ENCODE measurements at places on chromosomes 3 and 15. TPM values are rescaled to one million over a fixed set of nuclear protein-coding genes. Genes with fewer than 3 reads are reported as not detected.

GRCh38 chr3:55218577-55218976 lies 268.5 kb downstream of the WNT5A start:
- no peak for DNase-seq

- no peak for DNase-seq
These were observed 5.9 kb downstream of the SEMA7A start for GRCh38 chr15:74427607-74428441.

DNA sequence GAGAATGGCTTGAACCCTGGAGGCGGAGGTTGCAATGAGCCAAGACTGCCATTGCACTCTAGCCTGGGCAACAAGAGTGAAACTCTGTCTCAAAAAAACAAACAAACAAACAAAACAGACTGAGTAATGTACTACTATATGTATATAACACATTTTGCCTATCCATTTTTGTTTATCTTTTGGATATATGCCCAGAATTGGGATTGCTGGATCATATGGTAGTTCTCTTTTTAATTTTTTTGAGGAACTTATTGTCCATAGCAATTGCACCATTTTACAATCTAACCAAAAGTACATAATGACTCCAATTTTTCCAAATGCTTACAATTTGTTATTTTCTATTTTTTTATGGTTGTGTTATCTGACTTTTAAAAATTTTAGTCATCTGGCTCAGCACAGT lies 47.3 kb downstream of the GMPS start:
- DNase-seq = no peak

- DNase-seq = peak; percentile 61
These were observed 68.7 kb upstream of the BLM start for GRCh38 chr15:90648137-90649070.

DNA sequence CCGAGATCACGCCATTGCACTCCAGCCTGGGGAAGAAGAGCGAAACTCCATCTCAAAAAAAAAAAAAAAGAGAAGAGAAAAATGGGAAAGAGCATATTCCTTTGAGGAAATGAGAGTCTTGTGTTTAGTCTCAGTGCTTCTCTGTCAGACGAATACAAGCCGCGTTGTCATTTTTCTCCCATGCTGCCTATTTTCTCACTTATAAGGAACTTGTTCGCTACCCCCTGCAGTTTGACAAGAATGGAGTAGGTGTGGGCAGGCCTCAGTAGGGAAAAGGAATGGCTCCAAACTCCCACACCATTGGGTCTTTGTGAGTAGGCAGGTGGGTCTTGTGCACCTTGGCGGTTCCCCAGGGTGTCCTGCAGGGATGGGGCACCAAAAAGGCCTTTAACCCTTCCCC lies 6.5 kb downstream of the GPR160 start:
- DNase-seq = no peak

DNA sequence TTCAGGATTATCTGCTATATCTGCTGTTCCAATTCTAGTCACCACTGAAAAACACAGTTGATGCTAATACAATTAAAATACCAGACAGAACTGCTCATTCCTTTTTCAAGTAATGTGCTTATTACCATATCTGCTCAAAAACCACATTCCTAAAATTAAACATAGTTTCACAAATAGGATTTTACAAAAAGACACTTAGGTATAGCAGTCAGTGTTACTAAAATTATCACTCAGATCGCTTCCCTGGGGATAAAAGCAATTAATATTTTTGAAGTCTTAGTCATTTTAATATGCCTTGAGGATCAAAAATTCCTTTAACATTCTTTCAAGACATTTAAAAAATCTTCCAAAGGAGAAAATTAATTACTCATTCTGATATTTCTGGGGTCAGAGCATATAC lies 71.5 kb downstream of the RAD18 start:
- no peak for DNase-seq

DNA sequence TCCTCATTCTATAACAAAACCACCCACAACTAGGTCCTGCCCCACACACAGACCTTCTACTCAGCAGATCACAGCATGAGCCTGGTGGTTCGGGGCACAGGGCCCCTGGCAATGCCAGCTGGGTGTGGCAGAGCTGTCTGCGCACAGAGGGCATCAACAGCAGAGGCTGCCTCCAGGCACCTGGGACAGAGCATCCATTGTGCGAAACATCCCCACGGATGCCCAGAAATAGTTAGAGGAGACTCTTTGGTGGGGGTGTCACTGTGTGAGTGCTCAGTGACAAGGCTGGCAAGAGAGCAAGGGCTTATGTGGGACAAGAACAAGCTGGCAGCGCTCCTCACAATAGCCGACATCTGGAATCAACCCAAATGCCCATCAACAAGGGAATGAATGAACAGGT lies 487.4 kb upstream of the PROK2 start:
- DNase-seq = no peak

- no peak for DNase-seq
These were observed 595.5 kb upstream of the AGTR1 start for GRCh38 chr3:148102156-148102555.

GRCh38 chr3:31610700-31611275 lies 78.1 kb downstream of the STT3B start:
- no peak for DNase-seq

DNA sequence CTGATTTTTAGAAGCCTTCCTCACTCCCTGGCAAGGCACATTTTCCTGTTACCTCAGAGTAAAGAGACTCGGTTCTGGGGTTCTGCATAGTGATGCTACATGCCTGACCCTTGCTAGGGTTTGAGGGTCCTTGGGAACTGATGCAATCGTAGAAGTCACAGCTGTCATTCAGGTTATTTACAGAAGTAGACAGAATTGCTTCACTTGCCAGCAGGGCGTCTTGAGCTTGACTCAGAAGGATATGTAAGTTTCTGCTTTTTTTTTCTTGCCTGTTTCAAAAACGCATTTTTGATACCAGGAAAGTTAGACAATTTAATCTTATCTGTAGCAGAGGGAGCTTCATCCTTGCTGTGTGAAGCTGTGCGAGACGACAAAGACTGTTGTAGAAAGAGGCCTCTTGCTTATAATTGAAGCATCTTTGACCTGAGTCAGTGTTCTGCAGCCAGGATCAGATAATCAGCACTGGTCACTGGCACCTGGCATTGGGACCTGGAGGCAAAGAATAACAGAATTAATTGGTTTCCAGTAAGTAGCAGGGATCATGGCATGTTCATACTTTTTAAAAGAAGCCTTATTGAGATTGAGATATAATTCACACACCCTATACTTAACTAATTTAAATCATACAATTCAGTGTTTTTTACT lies 24.8 kb downstream of the CACNA1D start:
- no peak for DNase-seq

DNA sequence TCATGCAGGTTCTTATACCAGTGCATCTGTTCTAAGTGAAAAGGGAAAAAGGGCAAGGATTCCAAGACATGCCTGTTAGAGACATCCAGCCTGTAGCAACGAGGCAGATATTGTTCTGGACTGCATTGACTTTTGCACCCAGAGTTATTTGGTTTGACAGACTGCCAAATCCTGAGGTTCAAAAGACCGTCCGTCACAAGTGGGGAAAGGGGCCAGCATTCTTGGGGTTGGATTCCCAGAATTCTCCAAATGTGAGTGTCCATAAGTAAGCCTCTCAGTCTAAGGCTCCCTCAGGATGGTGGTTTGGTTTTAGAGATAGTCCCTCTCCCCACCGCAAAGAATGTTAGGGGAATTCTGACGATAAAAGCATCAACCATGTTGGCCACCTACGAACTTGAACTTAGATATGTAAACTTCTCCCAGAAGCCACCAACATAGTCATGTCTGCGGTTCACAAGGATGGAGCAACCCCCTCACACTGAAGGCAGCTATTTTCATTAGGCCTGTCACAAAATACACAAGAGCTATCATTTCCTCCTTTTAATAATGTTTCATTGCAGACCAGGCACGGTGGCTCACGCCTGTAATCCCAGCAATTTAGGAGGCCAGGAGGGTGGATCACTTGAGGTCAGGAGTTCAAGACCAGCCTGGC lies 13.6 kb upstream of the LACTB start:
- DNase-seq = peak; percentile 32

- no peak for DNase-seq
These were observed 355.9 kb downstream of the RSL24D1 start for GRCh38 chr15:54840621-54841398.

DNA sequence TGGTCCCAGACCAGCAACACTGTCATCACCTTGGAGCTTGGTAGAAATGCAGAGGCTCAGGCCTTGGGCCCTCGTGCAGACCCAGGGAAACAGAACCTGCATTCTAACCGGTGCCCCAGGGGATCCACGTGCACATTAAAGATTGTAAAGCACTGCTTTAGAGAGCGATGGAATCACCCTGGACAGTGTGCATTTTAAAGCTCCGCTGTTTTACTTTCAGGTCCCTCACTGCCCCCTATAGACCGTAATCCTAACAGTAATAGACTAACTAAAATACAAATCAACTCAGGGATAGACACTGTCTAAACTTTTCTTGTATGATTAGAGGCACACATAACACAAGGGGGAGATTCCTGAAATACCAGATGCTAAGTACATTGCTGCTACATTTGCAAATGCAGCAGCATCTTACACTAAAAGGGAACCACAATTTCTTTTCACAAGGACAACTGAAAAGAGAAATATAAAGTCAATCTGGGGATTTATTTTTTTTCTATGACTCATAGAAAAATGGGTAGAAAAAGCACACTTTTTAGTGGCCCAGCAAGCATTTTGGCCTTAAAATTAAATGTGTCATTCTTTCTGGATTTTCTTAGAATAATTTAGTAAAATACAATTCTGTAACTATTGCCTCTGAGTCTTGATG lies 10.5 kb upstream of the SH3GL3 start:
- no peak for DNase-seq

- DNase-seq = no peak
These were observed 90.1 kb upstream of the CADPS start for GRCh38 chr3:62965311-62965710.

DNA sequence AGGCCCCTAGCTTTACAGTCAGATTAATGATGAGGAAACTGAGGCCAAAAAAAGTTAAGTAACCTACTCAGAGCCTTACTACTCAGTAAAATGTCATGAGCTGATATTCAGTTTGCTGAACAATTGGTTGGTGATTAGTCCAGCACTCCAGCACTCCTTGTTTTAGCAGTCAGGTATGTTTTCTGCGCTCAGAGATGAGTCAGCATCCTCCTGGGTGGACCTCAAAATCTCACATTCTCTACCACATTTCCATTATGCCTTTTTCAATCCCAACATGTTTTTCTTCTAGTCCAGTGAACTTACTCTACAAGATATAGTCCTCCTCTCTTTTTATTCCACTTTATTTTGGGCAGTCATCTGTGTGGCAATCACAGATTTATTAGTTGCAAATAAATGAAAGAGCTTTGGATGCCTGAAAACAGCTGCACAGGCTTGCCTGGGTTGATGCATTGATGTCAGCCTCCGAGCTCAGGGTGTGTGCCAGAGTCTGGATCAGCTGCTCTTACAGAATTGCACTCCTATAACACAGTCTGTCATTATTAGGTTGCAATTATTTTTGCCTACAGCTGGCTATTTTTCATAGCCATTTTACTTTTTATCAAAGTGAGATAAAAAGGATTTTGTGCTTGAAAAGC lies 133.2 kb downstream of the ARPP21 start:
- DNase-seq = no peak

GRCh38 chr3:6439226-6439625 lies 421.7 kb upstream of the GRM7 start:
- no peak for DNase-seq

- DNase-seq = no peak
These were observed 16.2 kb downstream of the TRPM1 start for GRCh38 chr15:31085359-31085758.

DNA sequence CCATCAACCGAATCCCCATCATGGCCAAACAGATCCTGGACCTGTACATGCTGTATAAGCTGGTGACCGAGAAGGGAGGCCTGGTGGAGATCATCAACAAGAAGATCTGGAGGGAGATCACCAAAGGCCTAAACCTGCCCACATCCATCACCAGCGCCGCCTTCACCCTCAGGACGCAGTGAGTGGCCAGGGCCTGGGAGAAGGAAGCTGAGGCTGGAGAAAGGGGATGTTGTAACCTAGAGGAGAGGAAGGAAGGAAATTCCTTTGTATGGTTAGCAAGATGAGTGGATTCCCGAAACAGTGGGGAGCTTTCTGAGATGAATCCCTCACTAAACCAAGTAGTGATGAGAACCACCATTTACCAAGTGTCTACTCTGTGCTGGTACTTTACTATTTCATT lies 25.8 kb upstream of the CLK3 start:
- DNase-seq = no peak

DNA sequence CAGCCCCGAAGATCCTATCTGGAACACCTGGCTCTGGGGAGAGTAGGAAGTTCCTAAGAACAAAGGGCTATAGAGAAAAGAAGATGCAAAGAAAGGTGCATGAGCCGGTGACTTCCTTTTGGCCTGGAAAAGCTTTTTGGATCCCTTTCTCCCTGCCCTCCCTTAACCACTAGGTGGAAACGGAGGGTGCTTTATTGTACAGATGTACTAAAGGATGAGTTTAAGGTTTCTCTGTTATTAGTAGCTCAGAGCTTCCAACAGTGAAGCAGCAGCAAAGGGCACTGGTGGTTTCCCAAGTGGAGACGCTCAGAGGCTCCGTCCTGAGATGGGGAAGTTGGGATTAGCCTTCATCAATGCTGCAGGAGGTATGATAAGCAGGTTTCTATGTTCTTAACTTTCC lies 5.9 kb upstream of the ADGRG7 start:
- no peak for DNase-seq

GRCh38 chr3:134027631-134028030 lies 2.1 kb downstream of the SLCO2A1 start:
- no peak for DNase-seq

AHSG gene
- 0.26 TPM for total RNA-seq

BSN gene
- 0.48 TPM for total RNA-seq

ANP32A gene
- total RNA-seq = 56.3 TPM

CXCR6 gene
- total RNA-seq = 0.63 TPM

DUOXA2 gene
- 0.42 TPM for total RNA-seq

CPLX3 gene
- not detected for total RNA-seq

TMEM62 gene
- total RNA-seq = 22.6 TPM

SNAP23 gene
- total RNA-seq = 94.3 TPM

CALML4 gene
- total RNA-seq = 13.6 TPM

FBXO40 gene
- total RNA-seq = not detected
